Epithelial cell of proximal tubule (primary cell): ENCODE measurements at places on chromosomes 7 and 10. TPM values are rescaled to one million over a fixed set of nuclear protein-coding genes. Genes with fewer than 3 reads are reported as not detected.

- DNase-seq, result no peak
Observed at GRCh38 chr10:65544756-65545155, 1381.1 kb upstream of the LRRTM3 start.

DNA sequence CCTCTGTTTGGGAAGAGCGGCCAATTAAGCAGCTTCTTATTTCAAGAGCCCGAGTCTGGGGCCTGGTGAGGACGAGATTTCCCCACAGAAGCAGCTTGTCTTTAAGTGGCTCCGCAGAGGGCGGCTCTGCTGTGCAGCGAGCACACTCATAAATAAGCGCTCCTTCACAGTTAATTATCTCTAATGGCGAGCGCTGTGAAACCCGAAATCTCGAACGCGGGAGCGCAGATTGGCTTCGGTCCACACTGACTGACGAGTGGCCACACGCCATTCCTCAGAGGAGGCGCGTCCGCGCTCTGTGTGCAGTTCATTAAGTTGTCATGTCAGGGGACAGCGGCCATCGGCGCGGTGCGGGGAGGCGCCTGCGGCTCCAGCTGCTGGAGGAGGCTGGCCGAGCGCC lies 560.9 kb downstream of the DNAJB6 start:
- DNase-seq, result no peak

GRCh38 chr7:143288836-143289235 lies 685 bp downstream of the CASP2 start:
- no peak for DNase-seq

DNA sequence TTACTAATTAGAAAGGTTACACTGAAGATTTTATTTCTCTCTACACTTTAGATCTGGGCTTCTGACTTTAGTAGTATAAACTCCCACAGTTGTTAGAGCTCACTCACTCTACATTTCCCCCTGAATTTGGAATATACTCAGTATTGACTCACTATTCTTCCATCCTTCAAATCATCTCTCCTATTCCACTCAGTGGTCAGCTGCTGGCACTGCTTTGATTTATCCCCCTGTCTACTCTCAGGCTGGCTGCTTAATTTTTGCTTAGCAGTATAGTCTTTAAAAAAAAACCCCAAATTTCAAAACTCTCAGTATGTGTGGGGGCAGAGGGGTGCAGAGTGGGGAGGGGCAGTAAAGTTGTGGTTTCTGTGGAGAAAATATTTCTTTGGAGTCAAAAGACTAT lies 68.9 kb downstream of the CDK6 start:
- no peak for DNase-seq

Gene GIMAP4
- total RNA-seq, result not detected in 2 replicates
